ENCODE measurements at places on chromosomes 12 and 14. TPM values are rescaled to one million over a fixed set of nuclear protein-coding genes. Genes with fewer than 3 reads are reported as not detected.

- H3K4me3 ChIP-seq = no peak overlapping the region
- H3K36me3 ChIP-seq = no peaks in the 10 kb centered on the region
- DNase-seq = no peak
- H3K4me1 ChIP-seq = peaks cover 22% of the 10 kb centered on the region
- no peaks in the 10 kb centered on the region for H3K27me3 ChIP-seq
Observed at GRCh38 chr14:89720076-89720687, 234.3 kb downstream of the EFCAB11 start.

- no peaks in the 10 kb centered on the region for H3K27me3 ChIP-seq
- H3K4me1 ChIP-seq = no peaks in the 10 kb centered on the region
- H3K27ac ChIP-seq = no peak overlapping the region
- DNase-seq = no peak
- no peak overlapping the region for H3K4me3 ChIP-seq
Observed at GRCh38 chr14:87864356-87865270, 128.4 kb downstream of the GALC start.

GRCh38 chr12:119274636-119275065 lies 59.9 kb upstream of the CCDC60 start:
- no peak for DNase-seq
- H3K36me3 ChIP-seq = no peaks in the 10 kb centered on the region
- H3K27me3 ChIP-seq = no peaks in the 10 kb centered on the region
- H3K4me3 ChIP-seq = no peak overlapping the region
- no peak overlapping the region for H3K27ac ChIP-seq
- H3K4me1 ChIP-seq = no peaks in the 10 kb centered on the region

DNA sequence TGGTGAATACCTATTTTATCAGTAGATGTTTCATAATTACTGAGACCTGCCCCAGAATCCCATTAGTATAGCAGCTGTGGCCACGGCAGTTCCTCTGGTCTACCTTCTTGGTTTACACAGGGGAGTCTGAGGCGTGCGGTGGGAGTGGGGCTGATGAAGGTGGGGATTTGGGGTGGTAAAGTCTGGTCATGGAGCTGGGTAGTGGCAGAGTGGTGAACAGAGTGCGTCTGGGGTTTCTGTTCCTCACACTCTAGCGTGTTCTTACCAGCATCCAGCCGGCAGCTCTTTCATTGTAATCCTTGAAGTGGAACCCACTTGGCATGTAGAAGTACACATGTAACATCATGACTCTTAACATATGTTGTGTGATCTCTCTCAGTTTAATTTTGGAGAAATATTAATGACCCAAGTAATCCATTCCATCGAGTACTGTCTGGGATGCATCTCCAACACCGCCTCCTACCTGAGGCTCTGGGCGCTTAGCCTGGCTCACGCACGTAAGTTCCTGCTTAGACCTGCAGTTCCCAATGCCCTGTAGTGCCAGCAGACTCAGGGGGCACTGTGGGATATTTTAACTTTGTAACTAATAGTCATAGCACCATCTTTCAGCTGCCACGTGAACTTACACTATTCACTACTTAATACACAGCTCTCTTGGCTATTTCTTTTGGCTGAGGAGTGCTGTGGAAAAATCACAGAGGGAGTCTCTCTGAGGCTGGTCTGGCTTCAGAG lies 7.9 kb upstream of the DNAH10 start:
- no peaks in the 10 kb centered on the region for H3K27me3 ChIP-seq
- peaks cover 65% of the 10 kb centered on the region for H3K36me3 ChIP-seq
- H3K27ac ChIP-seq = no peak overlapping the region

- no peaks in the 10 kb centered on the region for H3K36me3 ChIP-seq
- no peaks in the 10 kb centered on the region for H3K27me3 ChIP-seq
- H3K4me1 ChIP-seq = peaks cover 8% of the 10 kb centered on the region
- H3K27ac ChIP-seq = no peak overlapping the region
- DNase-seq = peak; percentile 41
- H3K4me3 ChIP-seq = no peak overlapping the region
Observed at GRCh38 chr12:109764776-109765445, 51.3 kb downstream of the FAM222A start.

GRCh38 chr12:107490010-107490409 lies 195.6 kb upstream of the PWP1 start:
- no peak overlapping the region for H3K27ac ChIP-seq
- no peak for DNase-seq
- H3K27me3 ChIP-seq = no peaks in the 10 kb centered on the region
- no peaks in the 10 kb centered on the region for H3K4me1 ChIP-seq
- H3K4me3 ChIP-seq = no peak overlapping the region

Gene KCNC2
- total RNA-seq = not detected

GRCh38 chr12:63989301-63989845 lies 144.9 kb downstream of the SRGAP1 start:
- H3K27me3 ChIP-seq = no peaks in the 10 kb centered on the region
- H3K4me1 ChIP-seq = no peaks in the 10 kb centered on the region
- no peak overlapping the region for H3K4me3 ChIP-seq
- DNase-seq = no peak

Gene GPR68
- 6.3 TPM for total RNA-seq

Gene AKAP5
- total RNA-seq = 3.6 TPM

DNA sequence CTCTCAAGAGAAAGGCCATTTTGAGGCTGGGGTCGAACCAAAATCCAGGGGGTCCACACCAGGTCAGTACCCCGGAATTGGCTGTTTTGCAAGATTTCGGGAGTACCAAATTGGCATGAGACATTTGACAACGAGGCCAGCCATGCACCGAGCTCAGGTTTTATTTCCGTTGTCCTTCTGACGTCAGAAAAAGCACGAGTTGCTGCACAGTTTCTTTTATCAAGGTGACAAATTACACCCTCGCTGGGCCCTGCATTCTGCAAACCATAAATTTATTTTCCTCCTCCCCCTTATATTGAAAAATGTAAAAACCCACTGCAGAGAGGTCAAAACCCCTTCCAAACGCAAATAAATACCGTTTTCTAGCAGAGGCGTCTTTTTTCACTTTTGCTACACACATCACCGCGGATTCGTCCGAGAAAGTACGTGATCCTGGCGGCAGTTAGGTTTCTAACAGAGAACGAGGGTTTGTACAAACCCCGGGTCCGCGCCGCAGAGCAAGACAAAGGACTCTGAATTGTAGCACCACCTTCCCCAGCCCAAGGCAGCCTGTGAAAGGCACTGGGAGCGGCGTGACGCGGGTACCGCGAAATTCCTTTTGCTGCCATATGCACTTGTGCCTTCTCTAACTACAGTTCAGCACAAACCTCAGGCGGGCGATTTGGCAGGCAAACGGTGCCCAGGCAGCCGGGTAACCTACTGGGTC lies 1.8 kb downstream of the SLC38A1 start:
- peak overlapping the region; percentile 89 for H3K27ac ChIP-seq
- no peaks in the 10 kb centered on the region for H3K36me3 ChIP-seq
- H3K4me1 ChIP-seq = peaks cover 16% of the 10 kb centered on the region

- H3K36me3 ChIP-seq = no peaks in the 10 kb centered on the region
- H3K4me1 ChIP-seq = peaks cover 17% of the 10 kb centered on the region
- peak; percentile 64 for DNase-seq
- H3K27me3 ChIP-seq = peaks cover 64% of the 10 kb centered on the region
- no peak overlapping the region for H3K27ac ChIP-seq
Observed at GRCh38 chr12:63149909-63150712, 890 bp downstream of the AVPR1A start.

Gene KRT81
- total RNA-seq = not detected

DNA sequence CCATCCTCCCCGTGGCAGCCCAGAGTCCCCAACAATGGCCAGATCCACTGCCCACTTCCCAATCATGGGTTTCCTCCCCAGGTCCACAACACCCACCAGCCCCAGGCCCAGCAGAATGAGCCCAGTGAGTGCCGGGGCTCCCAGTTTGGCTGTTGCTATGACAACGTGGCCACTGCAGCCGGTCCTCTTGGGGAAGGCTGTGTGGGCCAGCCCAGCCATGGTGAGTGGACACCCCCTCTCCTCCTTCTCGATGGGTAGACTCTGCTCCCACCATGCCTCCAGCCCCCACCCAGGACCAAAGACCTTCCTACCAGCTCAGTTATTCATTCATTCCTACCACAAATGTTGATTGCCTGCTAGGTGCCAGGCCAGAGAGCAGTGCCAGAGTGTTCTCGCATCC lies 23.8 kb downstream of the PAPLN start:
- H3K27me3 ChIP-seq = no peaks in the 10 kb centered on the region
- DNase-seq = no peak
- H3K36me3 ChIP-seq = no peaks in the 10 kb centered on the region

- peaks cover 9% of the 10 kb centered on the region for H3K4me1 ChIP-seq
- H3K27me3 ChIP-seq = no peaks in the 10 kb centered on the region
- no peaks in the 10 kb centered on the region for H3K36me3 ChIP-seq
- no peak for DNase-seq
- H3K4me3 ChIP-seq = no peak overlapping the region
Observed at GRCh38 chr12:55745361-55746173, 2.6 kb downstream of the GDF11 start.

GRCh38 chr12:123748661-123749060 lies 13.4 kb upstream of the DNAH10 start:
- H3K27me3 ChIP-seq = no peaks in the 10 kb centered on the region
- H3K36me3 ChIP-seq = peaks cover 68% of the 10 kb centered on the region
- no peak overlapping the region for H3K4me3 ChIP-seq
- H3K27ac ChIP-seq = no peak overlapping the region

GRCh38 chr14:89293314-89293916 lies 123.6 kb downstream of the FOXN3 start:
- DNase-seq = no peak
- H3K27me3 ChIP-seq = no peaks in the 10 kb centered on the region
- no peak overlapping the region for H3K4me3 ChIP-seq
- H3K27ac ChIP-seq = no peak overlapping the region

Gene ABHD12B
- total RNA-seq = 0.43 TPM

Gene CRACR2A
- 5.4 TPM for total RNA-seq

Gene KCNK10
- 0.09 TPM for total RNA-seq

Gene NKX2-1
- total RNA-seq = 177 TPM

DNA sequence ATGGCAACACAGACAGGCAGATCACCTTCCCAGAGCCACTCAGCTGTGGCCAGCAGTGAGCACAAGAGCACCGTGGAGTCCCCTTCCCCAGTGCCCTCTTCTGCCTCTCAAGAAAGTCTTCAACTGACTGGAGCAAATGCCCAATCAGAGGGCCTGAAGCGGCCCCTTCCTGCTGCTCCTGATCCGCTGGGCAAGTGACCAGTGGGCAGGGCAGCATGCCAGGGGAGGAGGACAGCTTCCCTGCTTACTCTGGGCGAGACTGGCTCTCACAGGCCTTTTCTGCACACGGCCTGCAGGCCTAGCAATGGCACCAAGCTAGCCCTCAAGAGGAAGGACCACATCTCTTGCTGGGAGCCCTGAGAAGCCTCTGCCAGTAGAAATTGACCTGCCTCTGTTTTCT lies 890 bp downstream of the KRT71 start:
- H3K4me3 ChIP-seq = no peak overlapping the region
- H3K27ac ChIP-seq = no peak overlapping the region
- H3K27me3 ChIP-seq = peaks cover 7% of the 10 kb centered on the region
- no peak for DNase-seq
- no peaks in the 10 kb centered on the region for H3K4me1 ChIP-seq
- H3K36me3 ChIP-seq = no peaks in the 10 kb centered on the region

DNA sequence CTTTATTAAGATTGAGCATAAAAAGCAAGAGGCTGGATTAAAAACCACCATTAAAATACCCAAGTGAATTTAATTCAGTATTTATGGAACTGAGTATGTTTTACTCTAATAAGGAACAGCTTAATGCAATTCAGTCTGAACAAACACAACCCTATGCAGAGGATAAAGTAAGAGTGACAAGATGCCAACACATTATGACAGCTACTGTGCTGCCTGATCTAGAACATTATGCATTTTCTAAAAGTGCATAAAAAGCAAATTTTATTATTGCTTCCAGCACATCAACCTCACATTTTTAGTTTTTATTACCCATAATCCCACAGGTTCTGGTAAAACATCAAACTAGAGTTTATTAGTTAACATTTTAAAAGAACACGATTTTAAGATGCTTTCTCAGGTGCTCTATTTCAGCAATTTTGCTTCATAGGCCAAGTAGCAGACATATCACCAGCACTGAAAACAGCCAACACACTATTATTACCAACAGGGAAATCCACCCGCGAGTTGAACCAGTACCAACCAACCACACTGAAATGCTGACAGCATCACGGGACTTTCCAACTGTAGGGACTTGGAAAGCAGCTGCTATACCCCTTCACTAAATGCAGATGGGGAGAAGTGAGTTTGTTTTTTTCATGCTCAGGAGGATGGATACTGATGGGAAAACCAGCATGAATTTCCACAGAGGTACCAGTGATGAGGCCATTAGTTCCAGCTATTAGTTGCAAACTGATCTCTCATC lies 372.1 kb downstream of the KCNH5 start:
- no peak overlapping the region for H3K27ac ChIP-seq
- no peak for DNase-seq
- no peaks in the 10 kb centered on the region for H3K36me3 ChIP-seq
- no peaks in the 10 kb centered on the region for H3K27me3 ChIP-seq
- H3K4me3 ChIP-seq = no peak overlapping the region

Gene AMHR2
- total RNA-seq = 0.46 TPM

Gene CACNA2D4
- 5.5 TPM for total RNA-seq

DNA sequence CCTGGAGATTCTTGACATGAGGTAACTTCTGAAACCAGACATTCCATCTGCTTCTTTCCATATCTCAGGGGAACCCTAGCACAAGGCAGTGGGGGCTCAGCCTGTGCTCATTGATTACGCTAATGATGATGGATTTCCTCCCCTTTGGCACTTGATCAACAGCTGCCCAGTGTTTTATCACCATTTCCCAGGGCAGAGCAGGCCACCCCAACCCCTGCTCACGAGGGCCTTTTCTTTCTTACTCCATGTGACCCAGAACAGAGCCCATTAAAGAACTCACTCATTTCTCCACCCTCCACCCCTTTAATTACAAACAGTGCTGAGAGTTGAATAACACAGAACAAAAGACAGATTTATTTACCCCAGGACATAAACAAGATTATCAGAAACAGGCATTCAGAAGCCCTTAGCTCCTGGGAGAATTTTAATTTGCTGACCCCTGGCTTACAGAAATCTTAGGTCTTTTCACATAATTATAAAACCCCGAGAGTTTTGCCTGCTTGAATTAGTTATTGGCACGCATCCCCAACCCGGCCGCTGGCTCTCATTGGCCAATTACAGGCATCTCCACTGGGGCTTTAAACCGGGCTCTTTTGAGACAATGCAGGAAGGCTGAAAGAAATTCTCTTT lies 32.0 kb upstream of the CCDC60 start:
- H3K4me3 ChIP-seq = no peak overlapping the region
- DNase-seq = no peak
- no peaks in the 10 kb centered on the region for H3K27me3 ChIP-seq
- no peak overlapping the region for H3K27ac ChIP-seq

- no peaks in the 10 kb centered on the region for H3K4me1 ChIP-seq
- no peak overlapping the region for H3K4me3 ChIP-seq
- no peak for DNase-seq
- no peak overlapping the region for H3K27ac ChIP-seq
- no peaks in the 10 kb centered on the region for H3K27me3 ChIP-seq
- no peaks in the 10 kb centered on the region for H3K36me3 ChIP-seq
Observed at GRCh38 chr14:63078569-63078968, 33.3 kb upstream of the KCNH5 start.

Gene RTL1
- total RNA-seq = not detected

All from upper lobe of right lung (tissue), 1 donor.